ENCODE measurements at places on chromosomes 12 and 14.

GRCh38 chr12:116760622-116761020, 22.5 kb downstream of the RNFT2 start:
- DNase-seq, result no peak

DNA sequence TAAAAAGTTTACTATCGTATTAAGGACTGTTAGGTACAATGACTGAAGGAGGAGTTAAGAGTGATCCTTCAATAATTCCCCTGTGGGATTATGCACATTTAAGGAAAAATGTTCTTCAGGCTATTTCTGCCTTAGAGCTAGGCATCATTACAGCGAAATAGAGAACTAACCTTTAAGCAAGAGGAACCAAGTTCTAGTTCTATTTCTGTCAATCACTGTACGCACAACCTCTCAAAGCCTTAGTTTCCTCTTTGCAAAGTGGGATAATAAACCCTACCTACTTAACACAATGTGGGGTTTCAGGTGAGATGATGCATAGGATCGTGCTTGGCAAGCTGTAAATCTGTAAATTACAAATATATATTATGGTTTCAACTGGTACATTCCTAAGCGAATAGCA, 15.4 kb downstream of the NTF3 start:
- no peak for DNase-seq

DNA sequence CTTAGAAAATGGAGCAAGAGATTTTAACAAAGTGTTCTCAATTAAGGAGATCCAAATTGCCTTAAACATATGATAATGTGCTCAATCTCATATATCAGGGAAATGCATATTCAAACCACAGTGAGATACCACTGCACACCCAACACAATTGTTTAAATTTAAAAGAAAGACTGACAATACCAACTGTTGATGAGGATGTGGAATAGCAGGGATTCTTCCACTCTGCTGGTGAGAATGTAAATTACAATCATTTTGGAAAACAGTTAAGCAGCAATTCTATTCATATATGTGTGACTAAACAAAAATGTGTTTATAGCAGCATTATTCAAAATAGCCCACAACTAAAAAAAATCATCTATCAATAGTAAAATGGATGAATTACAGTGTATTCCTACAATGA, 144.2 kb downstream of the KICS2 start:
- no peak for DNase-seq

DNA sequence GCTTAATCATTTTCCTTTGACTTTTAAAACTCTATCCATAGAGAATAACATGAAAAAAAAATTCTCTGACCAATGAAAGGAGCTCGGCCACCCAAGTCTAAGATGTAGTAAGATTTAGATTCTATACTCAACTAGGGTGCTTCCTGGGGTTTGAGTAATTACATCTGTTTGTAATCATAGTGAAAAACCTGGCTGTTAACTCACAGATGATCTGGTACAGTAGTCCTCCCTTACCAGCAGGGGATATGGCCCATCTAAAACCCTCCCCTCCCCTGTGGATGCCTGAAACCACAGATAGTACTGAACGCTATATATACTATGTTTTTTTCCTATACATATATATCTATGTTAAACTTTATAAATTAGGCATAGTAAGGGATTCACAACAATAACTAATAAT, 89.2 kb downstream of the DAAM1 start:
- no peak for DNase-seq

GRCh38 chr14:65419593-65420252, 7.2 kb downstream of the FUT8 start:
- DNase-seq, result no peak

DNA sequence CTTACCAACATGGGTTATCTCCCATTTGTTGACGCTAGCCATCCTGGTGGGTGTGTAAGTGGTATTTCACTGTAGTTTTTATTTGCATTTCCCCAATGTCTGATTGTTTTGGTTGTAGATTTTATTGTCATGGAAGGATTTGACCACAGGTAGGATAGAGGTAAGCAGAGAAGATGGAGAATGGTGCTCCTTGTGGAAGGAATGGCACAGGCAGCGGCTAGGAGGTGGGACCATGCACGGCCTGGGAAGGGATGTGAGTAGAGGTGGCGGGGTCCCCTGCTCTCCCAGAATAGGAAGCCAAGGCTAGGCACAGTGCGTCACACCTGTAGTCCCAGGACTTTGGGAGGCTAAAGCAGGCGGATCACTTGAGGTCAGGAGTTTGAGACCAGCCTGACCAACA, 41.4 kb downstream of the PHETA1 start:
- no peak for DNase-seq

GRCh38 chr12:79453820-79454219, 236.9 kb downstream of the PAWR start:
- DNase-seq, result no peak

- DNase-seq, result no peak
Measured at GRCh38 chr12:116133149-116133548, 144.3 kb downstream of the MED13L start.

DNA sequence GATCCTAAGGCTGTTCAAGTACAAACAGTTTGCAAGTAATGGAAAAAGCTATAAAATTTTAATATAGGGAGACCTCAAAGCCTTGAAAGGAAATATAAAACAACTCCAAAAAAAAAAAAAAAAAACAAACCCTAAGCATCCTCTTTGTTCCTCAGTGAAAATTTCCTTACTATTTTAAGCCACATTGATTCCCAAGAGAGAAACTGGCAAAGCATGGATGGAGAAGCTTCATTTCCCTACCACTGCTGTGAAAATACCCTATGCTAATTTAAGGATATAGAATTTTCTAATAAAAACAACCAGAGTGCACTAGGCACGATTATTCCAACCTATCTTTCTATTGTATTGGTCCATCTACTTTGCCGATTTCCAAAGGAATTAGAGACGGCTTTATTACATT, 283.1 kb downstream of the CACNA1C start:
- no peak for DNase-seq

DNA sequence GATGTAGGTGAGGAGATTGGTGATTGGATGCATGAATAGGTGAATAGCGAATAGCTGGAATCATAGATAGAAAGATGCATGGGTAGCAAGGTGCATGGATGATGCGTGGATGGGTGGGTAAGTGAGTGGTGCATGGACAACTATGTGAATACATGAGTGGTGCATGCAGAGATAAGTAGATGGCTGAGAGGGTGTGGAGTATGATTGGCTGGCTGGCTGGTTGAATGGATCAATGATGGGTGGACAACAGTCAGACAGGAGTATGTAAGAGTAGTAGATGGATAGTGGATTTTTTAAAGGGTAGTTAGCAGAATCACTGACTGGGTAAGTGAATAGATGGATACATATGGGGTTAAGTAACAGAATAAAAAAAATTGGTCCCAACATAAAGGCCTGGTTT, 33.9 kb downstream of the SERPINA3 start:
- DNase-seq, result no peak

DNA sequence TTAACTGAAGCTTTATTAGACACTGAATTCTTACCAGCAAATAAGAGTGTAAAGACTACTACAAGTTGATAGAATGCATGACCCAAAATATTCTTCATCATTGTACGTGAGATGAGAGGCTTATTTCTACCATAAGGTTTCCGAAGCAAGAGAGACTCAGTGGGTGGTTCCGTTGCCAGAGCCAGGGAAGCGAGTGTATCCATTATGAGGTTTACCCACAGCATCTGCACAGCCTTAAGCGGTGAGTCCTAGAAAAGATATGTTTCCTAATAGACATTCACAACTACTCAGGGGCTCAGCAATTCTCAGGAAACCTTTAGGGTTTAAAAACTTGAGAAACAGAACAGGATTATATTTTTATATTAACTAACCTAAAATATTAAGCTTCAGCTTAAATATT, 77.8 kb upstream of the POC1B start:
- DNase-seq, result no peak

GRCh38 chr14:68248481-68249255, 429.1 kb downstream of the RAD51B start:
- no peak for DNase-seq

DNA sequence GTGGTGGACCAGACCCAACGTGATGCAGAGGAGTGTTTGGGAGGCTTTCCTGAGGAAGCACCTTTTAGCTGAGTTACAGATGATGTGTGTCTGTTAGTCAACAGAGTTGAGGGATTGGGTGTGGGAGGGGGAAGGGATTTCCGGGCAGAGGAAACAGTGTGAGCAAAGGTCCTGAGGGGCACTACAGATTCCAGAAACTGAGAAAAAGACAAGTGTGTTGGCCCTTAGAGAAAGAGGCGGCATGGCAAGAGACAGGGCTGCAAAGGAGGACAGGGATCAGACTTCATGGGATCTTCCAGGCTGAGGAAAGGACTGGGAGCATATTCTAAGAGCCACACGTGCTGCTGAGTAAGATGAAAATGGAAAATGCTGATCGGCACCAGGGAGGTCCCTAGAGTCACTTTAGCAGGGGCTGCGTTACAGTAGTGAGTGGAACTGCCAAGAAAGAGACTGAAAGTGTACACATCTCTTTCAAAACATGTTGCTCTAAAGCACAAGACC, 9.4 kb upstream of the RPS6KL1 start:
- no peak for DNase-seq

DNA sequence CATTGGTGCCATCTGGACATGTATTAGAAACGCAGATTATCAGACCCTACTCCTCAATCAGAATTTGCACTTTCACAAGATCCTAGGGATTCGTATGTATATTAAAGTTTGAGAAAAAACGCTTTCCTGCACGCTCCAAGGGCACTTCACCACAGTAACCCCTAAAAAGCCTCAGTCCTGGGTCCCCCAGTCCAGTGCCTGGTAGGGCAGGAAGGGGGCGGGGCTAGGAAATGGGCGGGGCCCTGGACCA, 369 bp downstream of the DEPDC4 start:
- DNase-seq, result peak; percentile 89

DNA sequence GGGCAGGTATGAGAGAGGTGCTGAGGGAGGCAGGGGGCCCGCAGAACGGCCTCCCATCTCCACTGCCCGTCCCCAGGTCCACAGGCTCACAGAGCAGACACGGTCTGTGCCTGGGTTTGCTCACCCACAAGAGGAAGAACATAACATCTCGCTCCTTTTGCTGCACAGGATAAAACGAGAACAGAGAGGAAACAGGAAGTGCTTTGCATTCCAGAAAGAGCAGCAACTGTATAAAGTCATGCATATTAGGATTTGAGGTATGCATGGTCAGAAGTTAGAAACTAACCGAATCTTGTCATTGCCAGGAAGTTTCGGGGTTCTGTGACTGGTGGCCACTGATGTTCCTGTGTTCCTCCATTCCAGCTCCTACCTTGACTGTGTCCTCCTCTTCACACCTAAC, 25.0 kb downstream of the NTF3 start:
- no peak for DNase-seq
